ENCODE measurements at places on chromosomes 1 and 21.

GRCh38 chr1:167135281-167135840 lies 41.5 kb downstream of the STYXL2 start:
- DNase-seq = no peak

DNA sequence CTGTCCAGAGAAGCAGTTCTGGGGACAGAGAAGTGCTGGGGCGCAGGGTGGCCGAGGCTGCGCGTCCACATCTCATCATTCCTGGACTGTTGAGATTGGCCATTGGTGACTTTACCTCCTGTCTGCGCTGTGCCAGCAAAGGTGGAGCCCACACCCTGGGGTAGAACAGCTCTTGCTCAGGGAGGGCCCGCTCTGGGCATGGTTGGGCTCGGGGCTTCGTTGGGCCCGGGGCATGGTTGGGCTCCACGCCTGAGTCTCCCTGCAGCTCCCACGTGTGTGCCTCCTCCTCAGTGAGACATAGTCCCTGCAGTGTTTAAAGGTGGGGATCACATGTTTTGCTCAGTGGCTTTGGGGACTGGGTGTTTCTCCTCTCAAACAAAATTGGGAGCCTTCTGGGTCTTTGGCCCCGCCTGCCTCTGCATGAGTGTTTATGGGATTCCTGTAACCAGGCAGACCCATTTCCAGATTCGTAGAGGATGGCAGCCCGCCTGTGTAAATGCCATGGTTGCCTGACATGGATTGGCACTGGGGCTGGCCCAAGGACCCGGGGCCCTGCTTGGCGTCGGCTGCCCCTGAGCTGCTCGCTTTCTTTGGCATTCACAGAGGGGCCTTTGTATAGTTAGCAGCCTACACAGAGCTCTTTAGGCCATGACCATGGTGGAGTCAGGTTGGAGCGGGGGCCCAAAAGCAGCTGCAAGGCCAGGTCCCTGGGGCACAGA lies 104.6 kb downstream of the TLR5 start:
- no peak for DNase-seq

DNA sequence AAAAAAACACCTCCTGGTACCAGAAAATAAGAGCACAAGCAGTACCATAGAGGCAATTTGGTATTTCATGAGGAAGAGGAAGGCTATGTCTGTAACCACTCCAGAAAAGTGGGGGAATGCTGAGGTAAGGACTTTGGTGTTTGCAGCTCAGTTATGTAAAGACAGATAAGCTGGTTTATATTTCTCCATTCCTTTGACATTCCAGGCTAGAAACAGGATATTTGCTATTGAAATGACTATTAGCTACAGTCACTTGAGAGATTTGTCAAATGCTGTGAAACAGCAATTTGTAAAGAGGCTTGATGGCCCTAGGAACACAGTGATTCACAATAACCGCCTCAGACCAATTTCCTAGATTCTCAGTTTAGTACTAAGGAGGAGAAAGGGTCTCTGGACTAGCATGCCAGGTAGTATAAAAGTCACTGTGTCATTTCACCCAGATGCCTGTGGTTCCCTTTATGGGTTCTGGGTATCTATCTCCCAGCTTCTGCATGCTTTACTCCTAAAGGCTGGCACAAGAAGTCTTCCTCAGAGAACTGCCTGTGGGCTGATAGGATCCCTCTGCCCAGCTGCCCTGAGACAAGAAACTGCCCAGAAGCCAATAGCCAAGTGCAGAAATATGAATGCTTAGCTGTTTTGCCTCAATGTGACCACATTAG lies 80.5 kb downstream of the VCAM1 start:
- DNase-seq = no peak

GRCh38 chr1:206657751-206658150 lies 22.4 kb downstream of the DYRK3 start:
- DNase-seq = no peak

GRCh38 chr1:59601041-59601441 lies 213.7 kb upstream of the HOOK1 start:
- no peak for DNase-seq

DNA sequence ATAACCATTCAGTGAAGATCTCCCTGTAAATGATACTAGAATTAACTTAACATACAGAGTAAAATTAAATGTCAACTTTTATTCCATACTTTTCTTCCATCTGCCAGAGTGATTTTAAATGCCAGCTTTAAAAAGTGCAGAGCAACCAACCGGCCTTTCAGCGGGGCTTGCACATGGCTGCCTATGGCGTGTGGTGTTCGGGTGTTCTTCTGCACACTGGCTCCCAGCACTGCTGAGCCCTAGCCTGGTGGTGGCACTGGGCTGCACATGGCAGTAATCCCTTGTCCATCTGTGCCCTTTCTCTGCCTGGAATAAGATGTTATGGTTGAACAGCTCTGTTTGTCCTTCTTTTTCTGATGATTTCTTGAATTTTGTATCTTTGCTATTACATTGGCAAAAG lies 156.3 kb downstream of the SNX7 start:
- no peak for DNase-seq

DNA sequence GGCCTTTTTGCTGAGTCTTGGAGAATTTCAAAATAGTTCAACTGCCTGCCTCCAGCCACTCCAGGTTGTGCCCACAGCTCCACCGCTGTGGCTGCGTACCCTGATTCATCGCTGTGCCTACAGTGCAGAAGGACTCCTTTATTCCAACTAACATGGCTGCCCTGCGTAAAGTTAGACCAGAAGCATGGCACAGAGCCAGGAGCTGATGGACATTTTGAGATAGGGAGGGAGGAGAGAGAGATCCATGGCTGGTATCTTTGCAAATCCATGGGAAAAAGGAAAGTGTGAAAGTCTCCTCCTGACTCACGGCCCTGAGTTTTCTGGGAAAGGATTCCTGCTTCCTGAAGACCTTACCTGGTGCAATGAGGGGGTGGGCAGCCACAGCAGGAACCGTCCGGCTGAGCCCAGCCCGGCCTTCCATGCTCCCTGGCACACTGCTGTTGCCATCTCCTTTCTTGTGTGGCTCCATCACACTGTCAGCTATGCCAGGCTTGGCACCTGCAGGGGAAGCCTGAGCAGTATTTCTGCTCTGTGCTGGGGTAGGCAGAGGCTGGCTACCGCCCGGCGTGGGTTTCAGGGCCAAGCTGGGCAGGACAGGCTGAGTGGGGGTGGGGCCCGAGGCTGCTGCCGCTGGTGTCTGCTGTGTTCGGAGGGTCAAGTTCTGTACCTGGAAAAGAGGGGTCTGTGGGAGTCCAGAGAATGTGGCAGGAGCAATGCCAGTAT lies 46.0 kb upstream of the A3GALT2 start:
- no peak for DNase-seq

DNA sequence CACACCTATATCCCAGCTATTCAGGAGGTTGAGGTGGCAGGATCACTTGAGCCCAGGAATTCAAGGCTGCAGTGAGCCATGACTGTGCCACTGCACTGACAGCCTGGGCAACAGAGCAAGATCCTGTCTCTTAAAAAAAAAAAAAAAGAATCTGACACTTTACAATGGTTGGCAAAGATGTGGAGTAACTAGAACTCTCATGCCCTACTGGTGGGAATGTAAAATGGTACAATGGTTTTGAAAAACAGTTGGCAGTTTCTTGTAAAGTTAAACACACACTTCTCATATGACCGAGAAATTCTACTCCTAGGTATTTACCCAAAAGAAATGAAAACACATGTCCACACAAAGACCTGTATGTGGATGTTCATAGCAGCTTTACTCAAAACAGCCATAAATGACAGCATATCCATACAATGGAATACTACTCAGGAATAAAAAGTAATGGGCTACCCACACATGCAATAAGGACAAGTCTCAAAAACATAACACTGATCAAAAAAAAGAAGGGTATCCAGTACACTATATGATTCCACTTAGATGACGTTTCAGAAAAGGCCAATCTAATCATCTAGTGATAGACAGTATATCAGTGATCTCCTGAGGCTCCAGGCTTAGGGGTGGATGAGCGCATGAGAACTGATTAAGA lies 58.1 kb downstream of the HLCS start:
- no peak for DNase-seq

DNA sequence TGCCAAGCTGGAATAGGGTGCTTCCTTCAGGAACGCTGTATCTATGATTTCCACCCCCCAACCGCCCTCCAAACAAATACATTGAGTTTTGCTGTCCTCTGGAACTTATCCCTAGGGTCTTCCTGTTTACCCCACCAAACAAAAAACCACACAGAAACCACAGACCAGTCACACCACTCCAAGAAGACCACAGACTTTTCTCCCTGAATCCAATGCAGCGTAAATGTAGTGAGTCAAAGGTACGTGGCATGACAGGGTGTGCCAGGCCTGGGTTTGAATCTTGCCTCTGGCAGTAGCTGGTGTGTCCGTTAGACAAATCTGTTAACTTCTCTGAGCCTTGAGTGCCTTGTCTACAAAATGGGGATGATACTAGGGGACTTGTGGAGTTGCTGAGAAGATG lies 27.8 kb downstream of the ASAP3 start:
- no peak for DNase-seq

DNA sequence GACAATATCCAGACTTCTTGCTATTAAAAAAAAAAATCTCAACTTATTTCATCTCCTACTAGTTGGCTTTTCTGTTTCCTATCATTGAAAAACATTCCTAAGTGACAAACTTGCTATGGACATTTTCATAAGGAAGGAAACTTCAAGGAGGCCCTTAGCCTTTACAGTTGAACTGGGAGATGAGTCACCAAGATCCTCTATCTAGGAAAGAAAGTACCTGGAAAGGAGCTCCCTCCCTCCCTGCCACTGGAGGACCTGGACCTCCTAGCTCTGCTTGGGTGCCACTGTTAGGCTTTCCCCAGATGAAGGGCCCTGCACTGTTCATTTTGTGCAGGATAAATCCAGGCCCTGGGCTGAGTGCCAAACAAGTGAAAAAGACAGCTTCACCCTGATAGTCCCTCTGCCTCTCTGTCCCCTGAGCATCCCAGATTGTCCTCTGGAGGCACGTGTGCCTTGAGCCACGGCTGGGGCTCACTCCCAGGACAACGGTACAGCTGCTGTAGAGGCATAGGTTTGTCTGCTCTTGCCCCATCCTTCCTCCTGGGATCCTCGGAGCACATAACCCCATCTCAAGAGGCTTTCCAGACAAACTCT lies 40.2 kb upstream of the SOX13 start:
- DNase-seq = no peak

- DNase-seq = no peak
These were observed 60.2 kb downstream of the FASLG start for GRCh38 chr1:172719066-172719627.

DNA sequence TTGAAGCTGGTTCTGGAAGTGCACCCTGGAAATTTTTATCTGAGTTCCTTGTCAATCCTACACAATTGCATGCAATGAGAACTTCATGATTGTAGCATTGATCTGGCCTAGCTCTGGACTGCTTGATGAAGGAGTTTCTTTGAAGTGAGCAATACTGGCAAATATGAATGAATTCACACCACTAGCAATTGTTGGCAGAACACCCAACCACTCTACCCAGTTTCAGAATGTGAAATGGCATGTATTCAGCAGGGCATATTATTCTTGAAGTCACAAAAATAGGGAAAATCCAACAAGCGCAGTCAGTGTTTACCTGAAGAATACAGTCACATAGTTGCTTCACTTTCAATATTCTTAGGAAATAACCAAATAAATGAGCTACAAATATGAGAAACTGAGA lies 57.3 kb downstream of the RGS5 start:
- no peak for DNase-seq

All from mesothelial cell of epicardium (in vitro differentiated cells).